ENCODE measurements at places on chromosomes 3 and 15.
A peak's percentile ranks its signal among the peaks of the same experiment; 100 is the strongest.

GRCh38 chr3:72441284-72441994, 406.8 kb downstream of the SHQ1 start:
- no peak for DNase-seq

DNA sequence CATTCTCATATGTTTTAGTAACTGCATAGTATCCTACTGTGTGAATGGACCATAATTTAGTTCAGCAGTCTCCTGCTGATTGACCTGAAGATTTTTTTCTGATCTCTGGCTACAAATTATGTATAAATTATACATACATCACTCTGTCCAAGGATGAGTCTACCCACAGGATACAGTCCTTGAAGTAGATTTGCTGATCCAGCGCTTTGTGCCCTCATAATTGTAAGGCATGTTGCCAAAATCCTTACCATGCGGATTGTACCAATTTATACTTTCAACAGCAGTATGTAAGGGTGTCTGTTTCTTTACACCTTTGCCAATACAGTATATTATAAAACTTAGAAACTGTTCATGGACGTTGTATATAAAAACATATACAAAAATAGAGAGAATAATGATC, 46.5 kb downstream of the ACAA1 start:
- no peak for DNase-seq

GRCh38 chr3:105747696-105748095, 121.1 kb downstream of the CBLB start:
- DNase-seq, result no peak

GRCh38 chr3:126213379-126214028, 33.1 kb upstream of the ALDH1L1 start:
- no peak for DNase-seq

GRCh38 chr15:91891788-91892345, 38.4 kb downstream of the SLCO3A1 start:
- DNase-seq, result no peak

DNA sequence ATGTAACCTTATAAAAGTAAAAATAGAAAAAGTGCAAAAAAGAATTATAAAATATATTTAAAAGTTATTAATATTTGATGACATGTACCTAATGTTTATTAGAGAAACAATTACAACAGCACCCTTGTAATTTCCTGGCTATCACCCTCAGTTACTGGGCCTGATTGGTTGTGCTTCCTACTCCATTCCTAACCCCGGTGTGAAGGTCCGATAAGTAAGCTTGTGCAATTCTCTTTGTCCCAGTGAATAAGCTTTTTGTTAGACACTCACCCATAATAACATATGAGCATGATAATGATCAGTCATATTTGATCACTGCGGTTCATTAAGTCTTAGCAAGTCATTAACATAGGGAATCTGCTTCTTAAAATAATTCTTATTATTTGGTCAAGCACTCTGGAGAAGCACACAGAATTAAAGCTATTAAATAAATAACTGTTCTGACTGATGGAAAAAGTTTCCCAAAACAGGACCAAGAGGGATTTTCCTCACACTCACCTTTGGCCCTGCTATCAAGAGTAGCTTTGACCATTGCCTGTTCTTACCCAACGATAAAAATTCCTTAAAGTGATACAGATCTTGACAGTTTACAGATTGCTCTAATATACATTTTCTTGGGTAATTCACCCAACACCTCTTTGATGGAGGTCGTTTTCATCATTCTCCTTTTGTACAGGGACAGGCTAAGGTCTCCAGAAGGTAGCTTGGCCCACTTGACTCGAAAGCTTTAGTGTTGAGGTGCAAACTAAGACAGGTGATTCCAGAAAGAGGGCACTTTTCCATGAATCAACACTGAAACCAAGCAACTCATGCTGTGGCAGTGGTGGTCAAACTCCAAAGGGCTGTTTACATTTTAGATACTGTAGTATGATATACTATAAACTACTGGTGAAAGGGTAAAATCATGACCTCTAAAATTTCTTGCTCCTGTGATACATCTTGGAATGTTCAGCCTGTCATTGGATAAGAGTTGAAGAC, 543.0 kb upstream of the KCNMB2 start:
- DNase-seq, result no peak

GRCh38 chr15:70704166-70704565, 59.2 kb downstream of the UACA start:
- no peak for DNase-seq

- no peak for DNase-seq
These were observed 21.0 kb downstream of the IGDCC4 start for GRCh38 chr15:65401611-65402240.

DNA sequence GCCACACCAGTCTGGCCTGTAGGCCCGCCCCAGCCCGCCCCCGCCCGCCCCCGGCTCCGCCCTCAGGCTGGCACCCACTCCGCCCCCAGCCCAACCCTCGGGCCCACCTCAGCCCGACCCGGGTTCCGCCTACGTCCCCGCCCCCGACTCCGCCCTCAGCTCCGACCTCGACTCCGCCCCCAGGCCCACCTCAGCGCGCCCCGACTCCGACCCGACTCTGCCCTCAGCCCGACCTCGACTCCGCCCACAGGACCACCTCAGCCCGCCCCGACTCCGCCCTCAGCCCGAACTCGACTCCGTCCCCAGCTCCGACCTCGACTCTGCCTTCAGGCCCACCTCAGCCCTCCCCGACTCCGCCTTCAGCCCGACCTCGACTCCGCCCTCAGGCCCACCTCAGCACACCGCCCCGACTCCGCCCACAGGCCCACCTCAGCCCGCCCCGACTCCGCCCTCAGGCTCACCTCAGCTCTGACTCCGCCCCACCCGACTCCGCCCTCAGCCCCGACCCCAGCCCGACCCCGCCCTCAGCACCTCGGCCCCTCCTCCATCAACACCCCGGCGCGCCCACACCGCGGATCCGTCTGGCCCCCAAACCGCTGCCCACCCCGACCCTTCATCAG, at the start of gene RAB43:
TSS of gene RAB43 (minus strand) at position 13 of the 620 bp plus-strand sequence. CDS start 315 bp downstream, outside the sequence.
- DNase-seq, result peak; percentile 71

- no peak for DNase-seq
These were observed 632 bp upstream of the DHX36 start for GRCh38 chr3:154324919-154325318.

DNA sequence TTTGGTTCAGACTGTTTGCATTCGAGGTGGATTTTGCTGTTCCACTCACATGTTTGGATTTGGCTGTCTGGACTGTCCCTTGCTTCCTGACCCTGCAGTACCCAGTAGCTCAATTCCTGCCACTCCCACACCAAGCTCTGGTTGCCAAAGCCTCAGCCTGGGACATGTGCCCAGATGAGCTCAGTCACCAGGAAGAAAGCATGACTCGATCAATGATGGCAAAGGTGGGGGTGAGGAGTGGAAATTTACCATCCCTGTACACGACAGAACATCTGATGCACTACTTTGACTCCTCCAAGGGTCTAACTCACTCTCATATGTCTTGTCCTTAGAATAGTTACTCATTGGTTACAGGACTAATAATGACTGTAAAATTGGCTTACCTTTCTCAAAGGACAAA, 45.2 kb downstream of the ZNF385D start:
- DNase-seq, result no peak
